ENCODE measurements at places on chromosomes 1 and 21. TPM values are rescaled to one million over a fixed set of nuclear protein-coding genes. Genes with fewer than 3 reads are reported as not detected.

DNA sequence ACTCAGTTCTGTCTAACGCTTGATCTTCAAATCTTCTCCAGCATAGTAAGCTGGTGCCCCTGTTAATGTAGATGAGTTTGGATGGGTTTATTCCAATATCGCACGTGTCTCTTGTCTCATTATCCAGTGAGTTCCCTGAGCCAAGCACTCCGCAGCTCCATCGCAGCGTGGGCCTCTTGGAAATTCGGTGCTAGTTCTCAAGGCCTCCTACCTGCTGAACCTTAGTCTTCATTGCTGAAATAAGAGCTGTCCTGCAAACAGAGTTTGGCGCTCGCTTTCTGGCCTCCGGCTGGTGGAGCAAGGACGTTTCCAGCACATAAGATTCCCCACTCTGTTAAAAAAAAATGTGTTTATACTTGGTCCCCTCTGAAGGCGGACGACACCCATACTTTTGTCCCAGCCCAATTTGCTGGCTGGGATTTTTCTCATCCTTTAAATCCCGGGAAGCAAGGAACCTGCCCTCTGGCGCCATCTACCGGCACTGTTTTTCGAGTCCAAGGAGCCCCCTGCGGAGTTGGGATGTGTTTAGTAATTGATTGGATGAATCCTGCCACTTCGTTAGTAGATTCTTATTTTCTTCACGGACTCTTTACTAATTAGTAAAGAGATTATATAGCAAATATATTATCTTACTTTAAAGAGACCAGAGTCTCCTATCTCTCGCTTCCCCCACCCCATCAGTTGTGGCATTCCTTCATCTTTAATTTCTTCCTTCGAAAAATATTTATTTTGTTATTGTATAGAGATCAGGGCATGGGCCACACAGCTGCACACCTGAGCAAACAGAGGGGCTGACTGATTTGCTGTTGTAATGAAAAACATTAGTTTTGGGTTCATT, 14.7 kb downstream of the JUN start:
- peak; percentile 86 for DNase-seq

Gene OR2AJ1
- not detected for total RNA-seq

GRCh38 chr1:231396643-231397042, 25.4 kb downstream of the EGLN1 start:
- DNase-seq = no peak

Gene KLHDC8A
- 0.31 TPM for total RNA-seq

Gene GSTM5
- total RNA-seq = 6.9 TPM

DNA sequence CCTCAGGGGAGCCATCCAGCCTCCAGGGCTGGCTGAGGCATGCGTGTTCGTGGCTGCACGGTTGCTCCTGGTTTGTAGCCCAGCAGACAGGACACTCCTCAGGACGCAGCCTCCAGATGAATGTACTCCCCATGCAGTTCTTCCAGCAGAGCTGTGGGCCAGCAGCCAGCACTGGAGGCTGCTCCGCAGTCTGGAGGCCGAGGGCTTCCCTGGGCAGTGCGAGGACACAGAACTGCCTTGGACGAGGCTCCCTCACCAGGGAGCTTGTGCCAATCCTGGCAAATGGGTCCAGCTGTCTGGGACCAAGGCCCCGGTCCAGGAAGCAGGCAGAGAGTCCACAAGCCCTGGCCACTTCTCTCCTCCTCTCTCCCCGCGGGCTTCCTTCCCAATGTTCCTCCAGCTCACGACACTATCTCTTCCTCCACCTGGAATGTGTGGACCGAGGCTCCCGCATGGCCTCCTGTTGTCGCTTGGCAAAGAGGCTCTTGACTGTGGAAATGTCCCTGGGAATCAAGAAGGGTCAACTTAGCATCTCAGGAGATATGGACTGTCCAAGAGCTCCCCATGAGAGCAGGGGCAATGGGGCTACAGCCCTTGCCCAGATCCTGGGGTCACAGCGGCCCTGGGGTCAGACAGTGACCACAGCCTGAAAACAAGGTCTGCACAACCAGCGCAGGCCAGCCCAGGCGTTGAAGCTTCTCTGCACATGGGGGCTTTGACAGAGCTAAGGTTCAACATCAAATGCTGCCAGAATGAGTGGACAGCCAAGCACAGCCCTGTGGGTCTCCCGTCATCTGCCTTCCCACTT, 5.3 kb downstream of the EDN2 start:
- DNase-seq = peak; percentile 64

DNA sequence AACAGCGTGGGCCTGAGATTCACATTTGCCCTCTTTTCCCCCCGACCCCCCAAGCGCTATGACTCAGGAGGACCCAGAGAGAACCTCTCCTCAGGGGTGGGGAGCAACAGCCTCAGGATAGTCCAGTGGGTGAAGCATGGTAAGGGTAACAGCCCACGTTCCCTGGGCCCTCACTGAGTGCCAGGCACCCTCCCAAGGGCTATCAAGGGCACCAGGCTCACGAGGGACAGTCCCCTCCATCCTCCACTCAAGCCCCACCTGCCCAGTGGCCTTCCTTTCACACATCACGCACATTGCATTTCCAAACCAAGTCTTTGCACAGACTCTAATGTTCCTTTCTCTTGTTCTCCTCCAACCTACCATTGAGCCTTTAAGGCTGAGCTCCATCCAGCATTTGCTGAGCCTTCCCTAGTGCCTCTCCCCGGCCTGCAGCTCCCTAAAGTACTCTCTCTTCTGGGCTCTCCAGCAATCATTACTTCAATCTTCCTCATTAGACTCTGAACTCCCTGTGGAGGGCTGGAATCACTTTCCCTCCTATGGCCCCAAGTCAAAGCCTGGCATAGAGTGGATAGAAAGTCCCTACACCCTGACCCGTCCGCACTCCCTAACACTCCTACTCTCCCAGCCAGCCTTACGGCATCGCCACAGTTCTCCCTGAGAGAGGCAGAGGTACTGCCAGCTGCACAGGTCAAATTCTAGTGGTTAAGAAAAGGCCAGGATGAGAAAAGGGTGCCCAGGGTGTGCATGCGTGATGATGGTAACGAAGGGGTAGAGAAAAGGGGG, 1.0 kb downstream of the AKR7A2 start:
- DNase-seq = no peak

DNA sequence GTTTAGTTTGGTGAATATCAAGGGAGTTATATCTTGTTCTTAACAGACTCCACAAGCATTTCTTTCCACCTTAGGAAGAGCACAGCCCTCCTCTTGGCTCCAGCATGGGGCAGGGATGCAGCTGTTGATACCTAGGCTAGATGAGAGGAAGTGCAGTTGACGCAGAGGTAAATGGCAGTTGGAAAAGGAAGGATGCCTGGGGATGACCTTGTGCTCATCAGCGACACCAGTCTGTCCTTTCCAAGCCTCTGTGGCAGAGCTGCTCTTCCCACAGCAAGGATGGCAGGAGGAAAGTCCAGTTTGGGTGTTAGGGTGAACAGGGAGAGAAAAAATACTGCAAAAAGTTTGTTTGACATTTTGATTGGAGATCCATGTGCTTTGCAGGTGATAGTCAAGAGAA, 6.2 kb downstream of the PROX1 start:
- DNase-seq = no peak

DNA sequence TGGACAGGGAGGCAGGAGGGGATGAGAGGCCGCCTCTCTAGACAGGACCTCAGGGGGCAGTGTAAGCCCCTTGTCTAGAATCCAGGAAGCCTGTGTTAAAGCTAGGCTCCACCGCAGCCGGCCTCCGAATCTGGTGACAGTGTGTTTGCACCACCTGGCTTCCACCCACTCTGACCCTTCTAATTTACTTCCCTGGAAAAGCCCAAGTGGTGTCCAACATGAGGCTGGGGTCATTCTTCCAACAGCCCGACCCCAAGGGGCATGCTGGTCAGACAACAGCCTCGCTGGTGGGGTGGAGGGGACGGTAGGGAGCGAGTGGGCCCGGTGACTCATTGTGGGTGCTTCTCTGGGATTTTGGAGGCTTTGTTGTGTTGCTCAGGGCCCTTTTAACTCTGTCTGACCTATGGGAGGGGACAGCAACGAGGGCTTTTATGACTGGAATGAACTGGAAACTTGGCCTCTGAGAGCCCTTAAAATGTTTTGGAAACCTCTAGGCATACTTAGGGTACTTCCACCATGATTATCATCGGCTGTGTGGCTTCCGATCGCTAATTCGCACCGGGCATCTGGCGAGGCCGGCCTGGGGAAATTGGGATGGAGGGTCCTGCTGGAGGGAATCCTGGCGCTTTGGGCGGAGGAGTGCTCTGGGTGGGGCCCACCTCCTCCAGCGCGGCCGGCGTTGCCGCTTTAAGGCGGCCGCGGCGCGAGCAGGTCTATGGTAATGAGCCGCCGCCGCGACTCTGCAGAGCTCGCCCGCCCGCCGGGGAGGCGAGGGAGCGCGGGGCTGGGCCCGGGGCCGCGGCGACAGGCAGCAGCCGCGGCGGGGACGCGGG, at the start of gene CELSR2:
Gene CELSR2 (plus strand): TSS at position 743 of the 833 bp plus-strand sequence. CDS start 541 bp downstream, outside the sequence.
- peak; percentile 64 for DNase-seq

DNA sequence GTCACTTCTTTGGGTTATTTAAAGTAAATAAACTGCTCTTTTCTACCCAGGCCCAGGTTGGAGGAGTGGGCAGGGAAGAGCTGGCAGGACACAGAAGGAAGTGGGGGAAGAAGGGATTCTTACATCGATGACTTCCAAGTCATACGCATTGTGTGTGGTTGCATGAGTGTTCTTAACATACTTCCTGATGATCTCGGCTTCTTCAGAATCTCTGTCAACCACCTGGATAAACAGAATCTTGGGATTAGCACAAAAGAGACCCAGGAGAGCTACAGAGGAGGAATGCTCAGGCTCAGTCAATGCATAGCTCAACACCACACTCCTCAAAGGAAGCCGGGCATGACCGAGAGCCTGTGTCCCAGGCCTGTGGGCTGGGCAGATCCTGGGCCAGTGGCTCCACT, 42.1 kb downstream of the PARP1 start:
- DNase-seq = no peak

- peak; percentile 55 for DNase-seq
Observed at GRCh38 chr1:200415789-200416593, 6.2 kb upstream of the ZNF281 start.

GRCh38 chr1:36384542-36385409, 948 bp downstream of the STK40 start:
- peak; percentile 56 for DNase-seq

DNA sequence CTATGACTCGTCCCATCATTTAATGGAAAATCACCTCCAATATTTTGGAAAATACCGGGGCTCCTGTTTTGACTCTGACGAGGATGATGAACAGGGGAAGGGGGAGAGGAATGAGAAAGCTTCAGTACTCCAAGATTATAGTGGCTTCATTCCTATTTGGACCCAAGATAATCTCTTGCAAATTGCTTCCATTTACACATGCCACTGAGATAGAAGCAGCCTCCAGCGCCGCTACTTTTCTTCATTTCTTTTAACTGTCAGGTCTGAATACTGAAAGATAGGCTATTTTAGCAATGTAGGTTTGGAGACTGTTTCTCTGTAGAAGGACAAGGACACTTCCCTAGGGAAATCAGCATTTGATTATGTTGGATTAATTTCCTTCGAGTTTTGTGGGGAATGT, 565 bp upstream of the GRIK1 start:
- DNase-seq = no peak

- no peak for DNase-seq
Observed at GRCh38 chr1:15734296-15734695, 1.8 kb upstream of the SLC25A34 start.

GRCh38 chr1:179177182-179177581, 52.3 kb downstream of the ABL2 start:
- DNase-seq = no peak
